ENCODE measurements at places on chromosomes 12 and 14.

GRCh38 chr12:92470608-92471021 lies 232.2 kb upstream of the PLEKHG7 start:
- no peak for DNase-seq

DNA sequence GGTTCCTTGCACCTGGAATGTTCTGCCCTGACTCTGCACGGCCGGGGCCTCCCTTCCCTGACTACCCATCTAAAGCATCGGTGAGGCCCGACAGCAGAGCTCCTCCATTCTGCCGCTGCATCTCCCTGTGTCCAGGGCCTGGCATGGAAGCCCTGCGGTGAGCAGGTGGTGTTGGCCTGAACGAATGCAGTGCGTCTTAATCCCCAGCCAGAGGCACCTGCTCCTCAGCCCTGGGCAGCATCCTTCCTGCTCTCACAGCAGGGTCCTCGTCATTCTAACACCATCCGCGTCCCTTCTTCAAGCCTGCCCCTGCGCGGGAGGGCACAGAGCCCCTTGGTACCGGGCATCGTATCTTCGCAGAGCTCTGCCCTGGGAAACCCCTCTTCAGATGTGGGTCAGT lies 15.4 kb downstream of the BEGAIN start:
- no peak for DNase-seq

GRCh38 chr12:129723260-129723659 lies 180.6 kb downstream of the TMEM132D start:
- no peak for DNase-seq

GRCh38 chr12:48126953-48127630 lies 7.9 kb downstream of the PFKM start:
- no peak for DNase-seq
